Daoy (cell line): ENCODE measurements at places on chromosomes 4 and X. TPM values are rescaled to one million over a fixed set of nuclear protein-coding genes. Genes with fewer than 3 reads are reported as not detected.

DNA sequence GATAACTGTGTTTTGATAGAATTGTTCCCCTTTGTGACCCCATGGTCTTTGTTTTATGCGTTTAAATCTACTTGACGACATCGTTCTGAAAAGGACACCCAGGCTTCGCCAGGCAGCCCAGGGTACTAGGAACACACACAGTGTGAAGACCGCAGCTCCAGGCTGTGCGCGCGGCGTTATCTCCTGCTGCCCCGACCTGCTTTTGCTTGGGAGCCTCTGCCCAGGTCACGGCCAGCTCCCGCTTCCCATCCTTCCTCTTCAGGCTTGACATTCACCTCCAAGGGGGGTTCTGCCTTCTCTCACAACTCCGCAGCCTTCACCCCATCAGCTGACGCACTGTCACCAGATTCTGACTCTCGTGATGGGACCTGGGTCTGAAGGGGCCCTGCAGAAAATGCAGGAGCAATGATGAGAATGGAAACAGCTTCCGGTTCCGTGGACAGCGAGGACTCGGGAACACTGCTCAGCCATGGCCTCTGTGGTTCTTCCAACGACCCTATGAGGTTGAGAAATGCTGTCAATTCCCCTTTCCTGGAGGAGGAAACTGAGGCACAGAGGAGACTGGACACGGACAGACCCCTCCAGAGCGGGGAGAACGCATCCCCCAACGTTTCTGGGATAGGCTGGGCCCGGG lies 536 bp upstream of the HTRA3 start:
- no peak for DNase-seq

DNA sequence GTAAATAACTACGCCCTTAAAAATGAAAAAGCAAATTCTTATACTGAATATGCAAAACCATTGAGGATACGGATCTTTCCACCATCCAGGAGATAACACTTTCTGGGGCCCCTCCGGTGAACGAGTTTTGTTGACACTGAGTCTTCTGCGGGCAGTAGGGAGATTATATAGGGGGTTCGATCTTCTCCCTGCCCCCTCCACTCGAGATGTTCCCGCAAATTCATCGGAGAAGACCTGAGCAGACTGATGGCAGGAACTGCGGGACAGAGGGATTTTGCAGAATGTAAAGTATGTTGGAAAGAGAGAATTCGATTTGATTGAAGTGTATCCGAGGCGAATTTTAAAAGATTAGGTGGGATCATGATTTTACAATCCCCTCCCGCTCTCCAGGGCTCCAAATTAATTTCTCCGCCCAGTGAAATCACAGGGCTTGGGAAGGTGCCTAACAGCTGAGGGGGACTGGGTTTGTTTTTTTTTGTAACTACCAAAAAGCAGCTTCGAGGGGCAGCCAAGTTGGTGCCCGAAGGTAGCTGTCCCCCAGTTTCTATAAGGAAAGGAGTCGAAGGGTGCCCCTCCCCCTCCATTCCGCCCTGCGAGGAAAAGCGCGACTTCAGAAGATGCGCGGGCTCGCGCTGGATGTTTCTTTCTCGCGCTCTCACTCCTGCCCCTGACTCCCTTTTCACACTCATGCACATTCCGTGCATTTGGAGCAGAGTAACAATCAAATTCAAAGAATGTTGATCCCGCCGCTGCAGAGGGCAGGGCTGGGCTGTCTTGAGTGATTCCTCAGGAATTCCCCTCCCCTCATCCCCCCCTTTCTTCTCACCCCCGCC lies 1.2 kb downstream of the TMEM255A start:
- peak; percentile 17 for DNase-seq

- no peak for DNase-seq
Observed at GRCh38 chrX:123277821-123278220, 93.7 kb downstream of the GRIA3 start.

Gene RTL3
- total RNA-seq: 0.21 TPM in 1 of 2 replicates, not detected in the other

DNA sequence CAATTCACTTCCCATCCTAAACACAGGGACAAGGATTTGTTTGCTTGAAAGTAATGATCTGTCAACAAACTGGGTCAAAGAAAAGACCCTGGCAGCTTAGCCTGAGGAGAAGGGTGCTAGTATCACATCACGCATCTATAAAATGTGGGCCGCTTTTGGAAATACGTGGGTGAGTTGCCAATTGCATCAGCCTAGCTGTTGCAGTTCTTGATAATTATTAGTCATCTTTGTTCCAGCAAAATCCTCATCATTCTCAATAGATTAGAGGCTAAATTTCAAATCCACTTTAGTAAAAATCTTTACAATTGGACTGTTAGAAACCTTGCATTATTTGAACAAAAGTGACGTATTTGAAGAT lies 33.6 kb upstream of the TAPT1 start:
- no peak for DNase-seq

DNA sequence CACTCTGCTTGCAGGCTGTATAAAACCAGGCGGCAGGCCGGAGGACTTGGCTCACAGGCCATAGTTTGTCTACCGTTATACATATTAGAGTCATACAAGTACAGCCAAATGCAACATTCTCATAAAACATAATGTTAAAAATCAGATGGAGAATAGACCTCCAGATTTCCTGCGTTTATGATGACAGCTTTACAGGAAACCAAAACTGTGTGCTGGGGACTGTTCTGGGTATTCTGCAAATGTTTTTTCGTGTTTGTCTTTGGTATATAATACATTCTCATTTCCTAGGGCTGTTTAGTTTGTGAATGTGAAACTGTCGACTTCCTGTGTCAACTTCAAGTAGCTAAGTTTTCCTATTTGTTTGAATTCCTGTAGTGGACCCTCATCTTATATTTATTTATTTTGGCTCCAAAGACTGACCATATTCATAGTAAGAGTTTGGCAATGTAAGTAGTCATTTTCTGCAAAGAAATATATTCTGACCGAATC lies 79.5 kb upstream of the FAM9C start:
- peak; percentile 15 for DNase-seq

Gene PNMA5
- total RNA-seq: not detected in 2 replicates

GRCh38 chr4:182695009-182695408 lies 222.2 kb downstream of the DCTD start:
- no peak for DNase-seq

- no peak for DNase-seq
Observed at GRCh38 chr4:16199093-16199492, 27.2 kb downstream of the TAPT1 start.

- DNase-seq: no peak
Observed at GRCh38 chr4:24662056-24662455, 77.7 kb upstream of the DHX15 start.

DNA sequence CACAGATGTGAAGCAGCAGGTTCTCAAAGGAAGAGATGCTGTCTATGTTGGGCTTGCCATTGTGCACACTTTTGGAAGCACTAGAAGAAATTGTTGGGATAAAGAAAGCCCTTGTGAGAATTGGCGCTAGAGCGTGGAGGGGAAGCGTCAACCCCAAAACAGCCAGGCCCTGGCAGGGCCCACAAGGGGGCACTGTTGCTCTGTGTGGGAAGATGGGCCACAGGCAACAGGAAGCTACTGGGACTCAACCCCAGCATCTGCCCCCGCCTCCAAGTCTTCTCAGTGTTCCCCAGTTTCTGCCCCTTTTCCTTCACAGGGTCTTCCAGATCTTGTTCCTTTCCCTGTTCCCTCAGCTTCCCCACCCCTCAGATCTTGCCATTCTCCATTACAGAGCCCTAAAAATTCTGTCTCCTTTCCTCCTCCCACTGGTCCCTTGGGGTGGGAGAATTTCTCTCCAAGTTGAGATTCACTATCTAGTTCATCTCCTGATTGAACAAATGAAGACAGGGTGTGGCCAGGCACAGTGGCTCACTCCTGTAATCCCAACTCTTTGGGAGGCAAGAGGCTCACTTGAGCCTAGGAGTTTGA lies 85.5 kb downstream of the STARD8 start:
- DNase-seq: peak; percentile 53

- no peak for DNase-seq
Observed at GRCh38 chr4:95821867-95822266, 18.0 kb upstream of the PDHA2 start.

DNA sequence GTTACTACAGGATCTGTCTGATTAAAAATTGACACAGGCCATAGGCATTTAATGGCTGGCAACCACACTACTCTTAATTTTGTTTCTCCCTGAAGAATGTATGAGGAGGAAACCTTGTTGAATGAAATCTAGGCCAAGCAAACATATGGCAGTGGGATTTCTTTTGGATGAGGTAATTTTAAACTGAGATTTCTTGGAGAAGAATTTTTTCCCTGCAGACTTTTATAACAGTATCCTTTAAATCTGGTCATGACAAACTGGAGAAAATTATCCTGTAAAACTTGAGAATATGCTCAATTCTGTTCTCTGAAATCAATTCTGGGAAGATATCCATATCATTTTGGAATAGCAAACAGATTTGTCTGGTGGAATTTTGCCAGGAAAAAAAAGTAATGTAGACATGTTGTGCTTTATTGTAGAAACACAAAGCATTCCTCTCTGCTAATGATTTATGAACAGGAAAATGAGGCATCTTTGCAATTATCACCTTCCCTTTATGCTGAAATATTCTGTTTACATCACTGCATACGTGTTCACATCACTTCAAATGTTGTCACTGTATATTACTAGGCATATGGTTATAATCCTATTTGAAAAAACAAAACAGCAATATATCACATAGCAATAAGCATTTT lies 108.3 kb upstream of the ARSJ start:
- peak; percentile 14 for DNase-seq

Gene ZFYVE28
- total RNA-seq: 0.97 and 1.5 TPM in 2 replicates

- no peak for DNase-seq
Observed at GRCh38 chr4:78880874-78881492, 58.3 kb downstream of the PAQR3 start.

Gene ELMOD2
- total RNA-seq: 27.2 and 36.1 TPM in 2 replicates

- DNase-seq: no peak
Observed at GRCh38 chr4:186628058-186628711, 72.8 kb upstream of the MTNR1A start.

Gene XKRX
- not detected in 2 replicates for total RNA-seq

Gene CYBB
- 0.23 TPM in 1 of 2 replicates, not detected in the other for total RNA-seq

Gene FAM9C
- total RNA-seq: not detected in 2 replicates
